ENCODE measurements at places on chromosomes 3 and 15.

DNA sequence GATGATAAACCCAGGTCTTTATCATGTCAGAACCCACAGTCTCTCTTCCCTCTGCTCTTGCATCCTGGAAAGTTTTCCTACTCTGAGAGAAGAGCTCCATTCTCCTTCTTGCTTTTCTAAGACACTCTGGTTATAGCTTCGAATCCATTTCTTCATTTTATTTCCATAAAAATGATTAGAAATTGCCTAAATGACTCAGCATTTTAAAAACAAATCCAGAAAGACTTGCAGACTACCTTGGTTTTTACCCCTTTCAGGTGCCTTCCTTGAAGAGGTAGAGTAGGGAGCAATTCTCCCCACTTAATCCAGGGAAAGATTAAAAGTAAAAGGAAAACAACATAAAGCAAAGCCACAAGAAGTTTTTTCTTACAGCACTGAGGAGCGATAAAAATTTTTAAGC is 1256.0 kb downstream of the ROBO1 start:
- DNase-seq: no peak

- DNase-seq: no peak
Observed at GRCh38 chr15:48679952-48680351, 34.4 kb upstream of the FBN1 start.

GRCh38 chr15:41936649-41937567 is 35.4 kb downstream of the EHD4 start:
- DNase-seq: no peak

DNA sequence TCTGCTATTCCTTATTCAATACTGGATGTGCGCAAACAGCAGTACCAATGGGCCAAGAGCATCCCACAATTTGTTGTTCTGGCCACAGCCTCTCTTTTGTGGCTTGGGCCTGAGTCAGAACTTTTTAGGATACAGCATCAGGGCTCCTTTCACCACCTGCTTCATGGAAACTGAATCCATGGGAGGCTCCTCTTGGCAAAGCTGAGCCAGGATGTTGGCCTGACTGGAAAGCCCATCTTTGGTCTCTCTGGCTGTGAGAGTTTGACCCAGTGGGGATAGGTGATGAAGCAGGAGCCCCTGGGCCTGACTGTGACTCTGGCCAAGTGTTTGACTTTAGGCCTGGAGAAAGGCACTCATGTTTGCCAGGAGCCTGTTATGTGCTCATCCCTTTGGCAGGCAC is 27.6 kb downstream of the IL16 start:
- DNase-seq: no peak

- DNase-seq: no peak
Observed at GRCh38 chr3:184757022-184757651, 45.3 kb upstream of the MAGEF1 start.

DNA sequence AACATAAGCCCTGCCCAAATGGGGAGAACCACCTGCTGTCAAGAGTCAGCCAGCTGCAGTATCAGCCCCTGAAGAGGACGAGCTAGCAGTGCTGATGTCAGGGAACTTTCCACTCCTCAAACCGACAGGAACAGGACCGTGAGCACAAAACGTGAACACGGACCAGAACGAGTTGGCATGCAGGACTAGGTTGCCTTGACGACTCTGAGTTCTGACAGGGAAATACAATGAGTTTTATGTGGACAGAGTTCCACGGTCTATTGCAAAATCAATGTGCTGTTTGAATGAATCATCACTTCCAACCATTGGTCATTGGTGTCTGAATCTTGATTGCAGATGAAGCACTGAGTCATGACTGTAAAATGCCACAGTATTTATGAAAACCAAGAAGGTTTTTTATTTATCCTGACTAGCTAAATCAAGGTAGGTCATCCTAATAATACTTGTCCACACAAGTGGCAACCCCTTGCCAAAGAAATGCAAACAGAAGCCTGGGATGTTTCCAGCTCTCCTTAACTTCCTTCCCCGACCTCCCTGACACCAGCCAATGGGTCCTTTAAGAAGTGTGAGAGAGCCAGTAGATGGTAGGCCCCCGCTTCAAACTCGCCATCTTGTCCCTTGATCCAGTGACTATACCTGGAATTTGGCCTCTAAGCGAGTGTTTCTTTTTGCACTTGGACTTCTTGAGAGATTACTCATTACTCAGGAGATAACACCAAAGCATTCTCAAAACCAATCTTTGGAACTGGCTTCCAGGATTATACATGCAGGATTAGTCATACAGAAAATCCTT is 119.6 kb downstream of the ASB7 start:
- DNase-seq: no peak

- no peak for DNase-seq
Observed at GRCh38 chr3:80233576-80233975, 465.8 kb upstream of the ROBO1 start.

DNA sequence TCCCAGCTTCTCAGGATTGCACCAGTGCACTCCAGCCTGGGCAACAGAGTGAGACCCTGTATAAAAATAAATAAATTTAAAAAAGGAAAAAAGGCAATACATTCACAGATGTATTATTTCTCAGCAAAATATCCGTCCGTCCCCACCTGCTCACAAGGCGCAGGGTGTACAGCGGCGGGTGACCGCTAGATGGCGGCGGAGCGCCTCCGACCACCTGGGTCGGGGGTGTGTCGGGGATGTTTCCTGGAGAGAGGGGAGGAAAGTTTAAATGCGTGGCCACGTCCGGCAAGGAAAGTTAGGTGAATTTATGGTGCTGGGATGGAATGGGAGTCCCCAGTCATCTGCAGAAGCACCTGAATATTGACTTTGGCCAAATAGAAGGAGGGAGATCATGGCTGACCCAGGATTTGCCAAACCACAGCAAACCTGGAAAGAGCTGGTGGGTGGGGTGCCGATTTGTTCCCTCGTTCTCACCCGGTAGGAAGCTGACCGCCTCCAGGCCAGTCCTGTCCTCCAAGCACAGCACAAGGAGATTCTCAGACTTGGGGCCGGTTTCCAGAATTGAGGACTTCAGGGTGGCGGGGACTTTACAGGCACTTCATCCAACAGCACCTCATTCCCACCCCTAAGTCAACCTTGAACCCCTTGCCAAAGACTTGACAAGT is 88.3 kb downstream of the TMEM266 start:
- DNase-seq: peak; percentile 2

DNA sequence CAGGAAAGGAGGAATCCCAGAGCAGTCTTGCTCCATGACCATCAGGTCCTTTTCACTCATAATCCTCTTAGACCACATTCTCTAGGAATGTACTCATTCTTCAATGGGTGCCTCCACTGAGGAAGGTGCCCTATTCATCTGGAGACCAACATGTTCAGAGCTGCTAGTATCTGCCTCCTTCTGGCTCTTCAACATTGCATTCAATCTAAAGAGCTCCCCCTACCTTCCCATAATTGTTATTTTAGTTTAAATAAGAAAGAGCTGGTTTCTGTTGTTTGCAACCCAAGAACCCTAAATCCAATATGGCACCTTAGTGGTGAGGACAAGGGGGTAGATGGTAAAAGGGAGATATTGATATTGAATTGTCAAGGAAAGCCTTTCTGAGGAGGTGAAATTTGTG is 67.6 kb downstream of the SCN11A start:
- no peak for DNase-seq

DNA sequence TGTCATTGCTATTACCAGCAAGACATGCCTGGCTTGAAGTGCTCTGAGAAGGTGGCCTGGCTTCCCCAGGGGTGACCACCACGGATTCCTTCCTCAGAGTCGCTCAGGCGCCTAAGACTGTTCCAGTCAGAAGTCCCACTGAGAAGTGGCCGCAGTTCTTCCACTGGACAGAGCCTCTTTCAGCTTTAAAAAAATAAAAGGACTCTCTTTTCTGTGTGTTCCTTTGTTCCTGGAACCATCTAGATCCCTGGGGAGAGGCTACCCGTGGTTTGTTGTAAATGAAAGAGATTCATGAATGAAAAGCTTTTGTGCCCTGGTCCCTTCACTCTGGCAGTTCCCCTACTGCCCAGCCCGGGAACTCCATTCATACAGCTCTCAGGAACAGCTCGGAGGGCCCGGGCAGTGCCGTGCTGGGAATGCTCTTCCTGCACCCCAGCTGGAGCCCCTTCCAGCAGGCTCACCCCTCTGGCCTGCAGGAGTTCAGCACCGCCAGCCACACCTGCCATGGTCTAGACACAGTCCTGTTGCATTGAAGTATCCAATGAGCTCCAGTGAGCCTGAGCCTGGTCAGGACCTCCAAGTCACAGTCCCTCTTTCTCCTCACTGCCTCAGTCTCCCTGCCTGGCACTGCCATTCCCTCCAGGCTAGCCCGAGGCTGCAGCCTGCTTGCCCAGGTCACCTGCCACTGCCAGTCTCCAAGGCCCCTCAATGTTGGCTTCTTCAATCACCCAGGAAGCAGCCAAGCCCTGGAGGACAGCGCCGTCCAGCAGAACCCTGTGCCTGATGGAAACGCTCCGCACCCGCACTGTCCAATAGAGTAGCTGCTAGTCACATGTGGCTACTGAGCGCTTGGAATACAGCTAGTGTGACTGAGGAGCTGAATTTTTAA is 75.4 kb downstream of the XXYLT1 start:
- DNase-seq: no peak

Measured in DMS 273 treated with DMSO at 0.1 percent for 48 hours (cell line).